Activated naive CD4-positive, alpha-beta T cell (primary cell): ENCODE measurements at places on chromosomes 7 and 10.

DNA sequence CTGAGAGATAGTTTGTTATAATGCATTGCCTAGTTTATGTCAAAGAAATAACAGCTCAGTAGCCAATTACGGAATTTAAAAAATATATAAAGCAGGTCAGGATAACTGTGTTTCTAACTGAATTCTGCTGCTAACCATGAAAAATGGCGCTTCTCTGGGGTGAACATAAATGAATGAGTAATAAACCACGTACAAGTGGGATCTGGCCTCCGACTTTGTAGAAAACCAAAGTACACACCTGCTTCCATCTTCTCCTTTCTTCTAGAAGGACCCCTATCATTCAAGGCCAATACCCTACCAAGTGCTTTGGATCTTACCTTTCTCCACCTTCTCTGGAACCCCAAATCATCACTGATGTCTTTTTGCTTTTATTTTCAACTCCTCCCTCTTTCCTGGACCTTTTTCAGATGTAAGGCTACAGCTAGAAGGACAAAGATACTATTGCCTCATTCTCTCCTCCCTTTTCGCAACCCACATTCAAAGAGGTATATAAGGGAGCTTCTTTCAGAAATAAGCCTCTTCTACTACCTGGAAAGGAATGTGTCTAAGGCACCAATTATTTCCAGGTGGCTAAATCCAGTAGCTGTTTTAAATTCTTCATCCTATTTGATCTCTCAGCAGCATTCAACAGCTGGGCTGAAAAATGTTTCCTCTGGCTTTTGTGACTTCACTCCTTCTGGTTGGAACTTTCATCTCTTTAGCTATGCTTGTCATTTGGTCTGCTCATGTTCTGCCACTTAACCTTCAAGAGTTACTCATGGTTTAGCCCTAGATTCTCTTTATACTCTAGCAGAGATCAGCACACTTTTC lies 37.7 kb downstream of the NAMPT start:
- no peak for DNase-seq

- no peak for DNase-seq
Observed at GRCh38 chr7:1748076-1748838, 78.2 kb downstream of the ELFN1 start.

DNA sequence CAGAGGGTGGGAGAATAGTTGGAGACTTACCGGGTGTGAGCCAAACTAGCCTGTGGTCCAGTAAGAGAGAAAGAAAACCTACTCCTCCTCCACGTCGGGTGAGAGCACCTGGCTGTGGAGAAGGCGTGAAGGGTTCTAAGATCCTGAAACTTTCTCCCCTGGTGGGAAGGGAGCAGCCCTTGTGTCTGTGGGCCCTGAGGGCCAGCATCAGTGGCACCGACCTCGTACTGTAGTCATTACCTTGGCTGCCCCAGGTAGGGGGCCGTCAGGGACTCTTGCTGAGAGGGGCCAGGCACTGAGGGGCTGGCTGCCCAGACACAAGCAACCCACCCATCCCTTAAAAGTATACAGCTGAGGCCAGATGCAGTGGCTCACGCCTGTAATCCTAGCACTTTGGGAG lies 69.5 kb upstream of the LOXL4 start:
- no peak for DNase-seq

GRCh38 chr7:105776986-105777910 lies 99.2 kb downstream of the ATXN7L1 start:
- DNase-seq: no peak

- DNase-seq: no peak
Observed at GRCh38 chr10:26627324-26627723, 70.2 kb upstream of the PDSS1 start.

- no peak for DNase-seq
Observed at GRCh38 chr7:52726493-52726892, 308.9 kb upstream of the POM121L12 start.

- peak; percentile 50 for DNase-seq
Observed at GRCh38 chr7:2066251-2066919, 166.4 kb downstream of the MAD1L1 start.

DNA sequence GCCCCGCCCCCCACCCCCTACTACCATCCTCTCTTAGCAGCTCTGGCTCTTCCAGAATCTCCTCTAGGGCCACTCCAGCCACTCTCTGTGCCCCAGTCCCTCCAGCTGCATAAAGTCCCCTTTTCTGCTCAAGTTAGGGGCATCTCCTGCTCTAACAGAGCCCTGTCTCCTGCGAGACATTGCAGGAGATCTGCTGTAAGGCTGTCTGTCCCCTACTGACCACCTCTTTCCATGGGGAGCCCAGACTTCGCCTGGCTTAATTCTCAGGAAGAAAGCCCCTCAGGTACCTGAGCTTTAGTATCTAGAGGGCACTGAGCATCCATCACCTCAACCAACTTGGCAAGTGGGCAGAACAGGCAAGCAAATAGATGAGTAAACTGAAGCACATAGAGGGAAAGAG lies 200.7 kb upstream of the ZMIZ1 start:
- no peak for DNase-seq

DNA sequence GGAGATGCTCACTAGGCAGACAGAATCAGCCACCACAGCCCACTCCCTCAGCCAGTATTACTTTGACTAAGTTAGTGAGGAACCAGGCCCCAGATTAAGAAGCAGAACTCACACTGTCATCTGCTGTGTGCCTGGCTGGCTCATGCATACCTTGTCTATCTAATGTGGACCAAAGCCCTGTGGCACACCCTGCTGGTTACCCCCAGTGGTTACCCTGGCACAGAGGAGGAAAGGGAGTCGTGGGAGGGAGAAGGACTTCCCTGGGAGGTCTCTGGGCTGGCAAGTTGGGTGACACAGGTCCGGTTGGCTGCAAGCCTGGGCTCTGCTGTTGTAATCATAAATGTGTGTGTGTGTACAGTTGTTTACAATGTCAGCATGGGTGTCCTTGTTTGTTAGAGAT lies 7.5 kb upstream of the SH2D4B start:
- DNase-seq: no peak

- DNase-seq: no peak
Observed at GRCh38 chr10:79424221-79425073, 21.0 kb downstream of the ZCCHC24 start.

DNA sequence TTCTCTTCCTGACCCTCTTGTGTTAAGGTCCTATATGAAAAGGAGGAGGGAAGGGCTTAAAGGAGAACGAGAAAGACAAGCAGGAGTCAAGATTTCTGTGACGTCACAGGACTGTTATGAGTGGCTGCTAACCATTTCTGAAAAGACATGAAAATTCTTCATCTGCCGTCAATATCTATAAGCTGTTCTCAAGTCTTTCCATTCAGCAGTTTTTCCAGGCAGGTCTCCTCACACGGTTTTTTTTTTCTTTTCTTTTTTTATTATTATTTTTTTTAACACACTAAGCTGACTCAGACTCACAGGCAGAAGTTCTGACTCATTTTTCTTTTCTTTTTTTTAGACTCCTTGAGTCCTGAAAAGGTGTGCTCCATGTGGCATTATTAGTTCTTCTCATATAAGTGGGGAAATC lies 72.0 kb downstream of the DGKI start:
- no peak for DNase-seq

DNA sequence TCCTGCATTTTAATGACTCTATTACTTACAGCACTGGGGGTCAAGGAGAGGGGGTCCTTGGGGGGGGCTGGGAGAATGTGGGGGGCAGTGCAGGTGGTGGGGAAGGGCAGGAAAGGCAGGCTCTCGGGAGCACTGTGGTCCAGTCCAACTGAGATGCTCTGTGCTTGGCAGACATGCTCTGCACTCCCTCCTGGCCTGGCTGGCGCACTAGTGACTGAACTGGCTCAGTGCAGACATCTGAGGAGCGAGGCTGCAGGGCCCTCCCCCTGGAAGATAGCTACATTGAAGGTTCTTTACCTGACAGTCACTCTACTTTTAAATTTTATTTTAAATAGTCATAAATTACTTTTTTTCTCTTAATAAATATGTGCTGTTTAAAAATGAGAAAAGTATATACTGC lies 105.7 kb downstream of the NEURL1 start:
- DNase-seq: no peak

DNA sequence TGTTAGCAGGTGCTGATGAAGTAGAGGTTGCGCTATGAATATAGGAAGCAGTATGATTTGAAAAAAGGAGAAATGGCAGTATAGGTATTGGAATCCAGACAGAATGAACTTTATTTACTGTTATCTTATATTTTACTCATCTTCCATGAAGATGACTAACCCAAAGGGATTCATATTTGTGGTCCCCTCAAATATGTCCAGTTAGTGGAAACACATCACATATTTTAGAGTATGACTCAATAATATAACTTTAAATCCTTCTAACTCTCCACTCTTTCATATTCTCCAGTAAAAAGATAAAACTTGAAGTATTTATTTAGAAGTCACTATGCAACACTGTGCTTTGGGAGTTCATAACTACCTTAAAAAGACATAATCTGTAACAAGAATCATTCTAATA lies 286.5 kb upstream of the LRRTM3 start:
- no peak for DNase-seq

GRCh38 chr7:132553031-132553430 lies 23.2 kb downstream of the PLXNA4 start:
- DNase-seq: no peak

DNA sequence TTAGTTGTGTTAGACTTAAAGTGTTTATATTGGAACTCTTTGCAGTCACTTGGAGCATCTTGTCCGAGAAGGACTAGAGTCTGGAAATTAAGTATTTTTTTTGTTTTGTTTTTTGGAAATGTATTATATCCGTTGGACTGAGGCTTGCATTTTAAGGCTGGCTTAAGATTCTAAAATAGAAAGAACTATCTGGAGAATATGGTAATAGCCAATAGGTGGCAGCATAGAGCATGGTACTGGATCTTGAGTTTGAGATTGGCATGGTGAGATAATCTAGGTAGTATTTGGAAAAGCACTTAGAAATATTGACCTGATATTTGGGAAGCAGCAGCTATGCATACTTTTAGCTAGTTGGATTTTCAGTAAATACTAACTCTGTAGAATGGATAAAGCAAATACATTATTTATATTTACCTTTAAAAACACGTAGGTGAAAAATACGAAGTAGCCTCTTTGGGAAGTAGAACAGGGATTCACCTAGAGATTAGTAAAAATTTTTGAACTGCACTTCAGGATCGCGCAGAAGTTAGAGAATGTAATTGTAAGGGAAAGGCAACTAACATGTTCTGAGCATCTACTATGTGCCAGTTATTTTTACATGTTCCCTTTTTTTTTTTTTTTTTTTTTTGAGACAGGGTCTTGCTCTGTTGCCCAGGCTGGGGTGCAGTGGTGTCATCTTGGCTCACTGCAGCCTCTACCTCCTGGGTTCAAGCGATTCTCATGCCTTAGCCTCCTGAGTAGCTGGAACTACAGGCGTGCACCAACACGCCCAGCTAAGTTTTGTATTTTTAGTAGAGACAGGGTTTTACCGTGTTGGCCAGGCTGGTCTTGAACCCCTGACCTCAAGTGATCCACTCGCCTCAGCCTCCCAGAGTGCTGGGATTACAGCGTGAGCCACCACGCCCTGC lies 78.6 kb downstream of the LCOR start:
- DNase-seq: no peak

DNA sequence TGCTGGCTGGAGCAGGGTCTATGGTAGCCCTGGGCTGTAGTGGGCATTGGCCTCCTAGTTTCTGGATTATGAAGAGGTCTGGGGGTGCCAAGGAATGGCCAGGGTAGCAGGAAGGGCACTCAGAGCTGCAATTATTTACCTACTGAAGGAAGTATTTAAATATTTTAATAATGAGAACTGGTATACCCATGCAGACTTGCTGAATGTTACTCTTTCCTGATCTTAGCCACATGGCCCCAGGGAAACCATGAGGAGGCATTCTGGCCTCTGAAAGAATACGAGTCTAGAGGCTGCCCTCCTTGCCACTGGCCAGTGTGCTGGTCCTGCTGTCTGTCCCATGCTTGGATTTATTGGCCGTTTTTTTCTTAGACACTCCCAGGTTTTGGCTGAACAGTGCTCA lies 599.7 kb downstream of the LRMDA start:
- DNase-seq: no peak

- DNase-seq: no peak
Observed at GRCh38 chr10:3873728-3874461, 88.9 kb upstream of the KLF6 start.

DNA sequence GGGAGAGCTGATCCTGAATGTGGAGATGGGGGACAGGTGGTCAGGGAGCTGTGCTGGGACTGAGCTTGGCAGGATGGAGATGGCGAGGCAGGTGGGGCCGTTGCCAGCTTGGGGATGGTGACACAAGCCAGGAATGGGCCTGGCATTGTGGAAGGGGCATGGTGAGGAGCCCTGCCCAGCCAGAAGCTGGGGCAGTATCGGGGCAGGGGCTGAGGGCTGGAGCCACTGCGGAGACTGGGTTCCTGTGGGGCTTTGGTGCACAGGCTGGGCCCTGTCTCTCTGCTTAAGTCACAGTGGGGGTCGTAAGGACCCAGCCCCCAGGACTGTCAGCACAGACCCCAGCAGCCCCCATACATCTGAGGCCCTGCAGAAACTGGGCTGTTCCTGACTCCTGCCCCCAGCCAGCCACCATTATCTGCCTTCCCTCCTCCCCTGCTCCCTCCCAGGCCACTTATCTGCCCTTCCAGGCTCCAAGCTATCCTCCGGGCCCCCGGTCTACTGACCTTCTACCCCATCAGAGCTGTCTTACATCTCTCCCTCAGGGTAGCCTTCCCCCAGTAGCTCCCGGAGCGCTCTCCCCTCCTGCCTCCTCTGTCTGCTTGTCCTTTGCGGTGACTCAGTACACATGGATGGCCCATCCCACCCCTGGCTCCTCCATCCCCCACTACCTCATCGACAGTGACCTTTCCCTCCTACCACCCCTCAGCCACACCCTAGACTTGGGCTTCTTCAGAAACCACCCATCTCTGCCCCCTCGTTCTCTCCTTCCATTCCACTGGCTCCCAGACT lies 44.2 kb downstream of the PPIF start:
- DNase-seq: no peak

GRCh38 chr10:22618078-22618785 lies 96.1 kb downstream of the PIP4K2A start:
- no peak for DNase-seq

- DNase-seq: no peak
Observed at GRCh38 chr7:124575176-124575575, 190.4 kb downstream of the GPR37 start.

DNA sequence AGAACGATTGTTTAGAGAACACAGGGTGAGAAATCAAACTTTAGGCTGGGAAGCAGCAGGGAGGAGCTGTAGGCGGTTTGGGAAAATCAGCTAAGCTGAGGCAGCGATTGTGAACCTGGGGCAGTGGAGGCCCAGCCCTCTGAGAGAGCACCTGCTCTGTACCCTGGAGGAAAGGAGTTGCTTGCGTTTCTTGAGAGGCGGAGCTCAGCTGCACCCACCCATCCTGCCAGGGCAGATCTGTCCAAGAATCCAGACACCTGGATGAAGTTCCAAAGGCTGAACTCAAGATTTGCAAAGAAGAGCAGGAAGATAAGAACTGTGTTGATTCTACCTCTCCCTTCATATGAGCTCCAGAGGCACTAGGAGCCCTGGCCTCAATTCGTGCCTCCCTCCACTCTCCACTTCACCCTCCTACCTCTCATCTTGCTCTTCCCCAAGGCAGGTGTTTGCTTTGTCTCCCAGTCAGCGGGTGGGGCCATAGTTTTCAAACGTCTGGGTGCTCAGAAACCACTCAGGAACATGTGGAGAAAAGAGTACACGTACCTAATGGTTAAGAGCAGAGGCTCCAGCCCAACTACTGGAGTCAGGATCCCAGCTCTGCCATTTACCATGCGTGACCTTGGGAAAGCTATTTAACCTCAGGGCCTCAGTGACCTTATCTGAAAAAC lies 21.5 kb upstream of the TMEM213 start:
- no peak for DNase-seq

- no peak for DNase-seq
Observed at GRCh38 chr7:151349507-151349853, 7.9 kb downstream of the NUB1 start.
